Activated CD4-positive, CD25-positive, alpha-beta regulatory T cell (primary cell): ENCODE measurements at places on chromosomes 7 and 10.
A peak's percentile ranks its signal among the peaks of the same experiment; 100 is the strongest.

GRCh38 chr10:31619531-31620061, 300.6 kb downstream of the ZEB1 start:
- no peak for DNase-seq

DNA sequence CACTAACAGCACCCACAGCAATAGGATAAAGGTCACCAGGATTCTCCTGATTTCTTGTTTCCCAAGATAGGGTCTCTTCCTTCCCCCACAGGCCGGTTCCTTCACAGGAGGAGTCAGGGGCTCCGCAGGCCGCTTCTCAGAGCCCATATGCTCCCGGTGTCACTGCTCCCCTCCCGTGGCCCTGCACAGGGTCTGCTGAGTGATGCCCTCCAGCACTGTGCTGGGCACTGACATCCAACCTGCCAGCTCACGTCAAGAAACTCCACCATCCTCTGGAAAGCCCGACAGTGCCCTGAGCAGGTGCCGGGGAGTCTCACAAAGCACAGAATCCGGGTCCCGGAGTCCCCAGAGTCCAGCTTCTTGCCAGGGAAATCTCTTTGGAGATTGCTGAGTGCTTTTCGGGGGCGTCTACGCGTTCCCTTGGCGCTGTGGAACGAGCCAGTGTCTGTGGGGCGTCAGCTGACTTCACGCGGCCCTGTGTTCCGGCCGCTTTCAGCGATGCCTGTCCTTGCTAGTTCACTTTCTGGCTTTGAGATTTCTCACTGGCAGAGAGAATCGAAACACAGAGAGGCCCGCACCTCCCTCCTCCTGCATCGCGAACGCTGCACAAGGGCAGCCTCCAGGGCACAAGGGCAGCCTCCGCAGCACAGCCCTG, 567.5 kb downstream of the DNAJB6 start:
- DNase-seq: no peak

DNA sequence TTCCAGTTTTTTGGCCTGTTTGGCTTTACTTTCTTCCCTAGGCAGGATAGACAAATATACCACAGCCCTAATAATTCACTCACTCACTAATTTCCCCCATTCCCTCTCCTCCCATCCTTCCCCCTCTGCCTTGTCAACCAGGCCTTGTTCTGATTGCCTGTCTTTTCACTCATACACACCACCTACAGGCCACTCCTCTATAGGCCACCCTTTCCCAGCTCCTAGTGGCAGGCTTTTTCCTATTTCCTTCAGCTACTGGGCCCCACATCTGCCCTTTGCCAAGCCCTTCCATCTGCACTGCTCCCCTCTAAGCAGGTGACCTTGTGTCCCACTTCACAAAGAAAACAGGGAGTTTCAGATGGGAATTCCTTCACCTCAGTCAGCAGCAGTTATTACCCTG, 59.8 kb upstream of the MSRB2 start:
- no peak for DNase-seq

DNA sequence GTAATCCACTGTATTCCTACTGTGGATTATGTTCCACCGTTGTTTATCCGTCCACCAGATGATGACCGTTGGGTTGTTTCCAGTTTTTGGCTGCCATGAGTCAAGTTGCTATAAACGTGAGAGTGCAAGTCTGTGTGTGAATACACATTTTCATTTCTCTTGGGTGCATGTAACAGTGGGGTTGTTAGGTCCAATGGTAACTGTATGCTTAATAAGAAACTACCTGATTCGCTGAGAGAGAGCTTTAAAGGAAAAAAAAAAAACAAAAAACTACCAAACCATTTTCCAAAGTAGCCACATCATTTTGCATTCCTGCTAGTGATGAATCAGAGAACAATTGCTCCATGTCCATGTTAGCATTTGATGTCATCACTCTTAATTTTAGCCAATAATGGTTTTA, 15.9 kb downstream of the UBN2 start:
- DNase-seq: no peak

DNA sequence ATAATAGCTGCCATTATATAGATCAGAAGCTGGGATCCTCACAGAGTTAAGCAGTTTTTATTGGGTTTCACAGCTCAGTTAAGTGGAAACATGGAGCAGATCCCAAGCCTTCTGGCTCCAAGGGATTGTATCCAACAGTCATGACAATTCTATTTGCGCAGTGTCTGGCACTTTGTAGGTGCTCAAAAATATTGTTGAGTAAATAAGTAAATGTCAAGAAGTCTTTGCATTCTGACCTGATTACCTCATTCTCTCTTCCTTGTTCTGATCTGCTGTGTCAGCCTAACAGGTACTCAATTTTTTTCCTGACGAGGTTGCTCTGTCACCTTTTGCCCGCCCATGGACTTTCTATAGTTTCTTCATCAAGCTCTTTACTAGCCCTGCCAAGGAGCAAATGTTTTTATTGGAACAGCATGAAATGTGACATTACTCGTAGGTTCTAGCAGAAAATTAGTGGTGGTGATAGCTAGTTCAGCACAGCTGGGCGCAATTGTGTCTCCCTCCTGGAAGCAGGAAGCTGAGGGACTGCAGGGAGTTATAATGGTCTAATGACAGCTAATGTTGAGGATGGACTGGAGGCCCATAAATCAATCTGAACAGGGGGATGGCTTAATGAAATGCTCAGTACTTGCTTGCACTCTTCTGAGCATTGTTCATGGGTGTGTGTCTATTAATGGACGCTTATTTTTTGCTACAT, 680.2 kb downstream of the CCSER2 start:
- no peak for DNase-seq

DNA sequence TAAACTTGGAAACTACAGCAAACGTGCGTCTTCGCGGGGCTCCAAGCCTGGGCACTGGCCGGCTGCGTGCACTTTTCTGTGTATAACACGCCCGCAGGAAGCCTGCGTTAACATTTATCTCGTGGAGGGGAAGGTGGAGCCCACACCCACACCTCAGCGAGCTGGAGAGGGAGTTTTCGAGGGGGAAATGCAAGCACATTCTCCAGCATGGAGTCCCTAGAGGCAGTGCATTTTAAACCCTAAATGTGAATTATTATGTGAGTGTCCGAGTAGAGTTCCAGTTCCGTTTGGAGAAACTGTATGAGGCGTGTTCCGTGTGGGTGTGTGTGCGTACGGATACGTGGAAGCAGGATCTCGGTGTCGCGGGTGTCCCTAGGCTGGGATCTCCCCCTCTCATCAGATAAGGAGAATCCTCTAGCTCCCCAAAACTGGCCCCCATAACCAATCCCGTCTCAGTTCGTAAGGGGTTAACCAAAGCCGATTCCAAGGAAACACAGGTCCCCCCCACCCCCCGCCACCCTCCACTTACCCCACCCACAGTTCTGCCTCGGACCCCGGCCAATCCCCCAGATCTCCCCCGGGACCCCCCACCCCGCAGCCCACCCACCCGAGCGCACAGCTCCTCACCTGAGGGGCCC, 403 bp downstream of the CDK6 start:
- peak; percentile 24 for DNase-seq

GRCh38 chr10:121452581-121452980, 145.7 kb downstream of the FGFR2 start:
- DNase-seq: no peak

GRCh38 chr10:5390607-5391205, 13.9 kb downstream of the TUBAL3 start:
- no peak for DNase-seq

DNA sequence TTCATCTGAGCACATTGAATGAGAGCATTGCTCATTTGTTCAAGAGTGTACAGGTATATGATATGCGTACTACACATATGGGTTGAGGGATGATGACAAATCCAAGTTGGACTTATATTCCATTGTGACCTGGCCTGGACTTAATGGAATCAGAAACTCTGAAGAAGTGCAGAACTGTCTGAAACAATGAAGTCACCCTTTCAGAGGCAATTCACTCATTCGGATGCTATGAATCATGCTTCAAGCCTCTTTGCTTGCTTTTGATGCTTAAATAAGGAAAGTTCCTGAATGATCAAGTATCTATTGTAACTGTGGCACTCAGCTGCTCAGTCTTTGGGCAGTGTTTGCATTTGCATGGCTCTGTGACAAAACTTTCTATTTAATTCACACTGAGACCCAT, 93.4 kb downstream of the ZNF365 start:
- no peak for DNase-seq
